NCI-H1092 treated with DMSO at 0.1 percent for 48 hours (cell line): ENCODE measurements at places on chromosomes 4 and X.

GRCh38 chr4:159027535-159027934, 75.3 kb upstream of the RAPGEF2 start:
- no peak for DNase-seq

GRCh38 chrX:25754399-25754798, 383.7 kb upstream of the MAGEB18 start:
- DNase-seq = no peak

DNA sequence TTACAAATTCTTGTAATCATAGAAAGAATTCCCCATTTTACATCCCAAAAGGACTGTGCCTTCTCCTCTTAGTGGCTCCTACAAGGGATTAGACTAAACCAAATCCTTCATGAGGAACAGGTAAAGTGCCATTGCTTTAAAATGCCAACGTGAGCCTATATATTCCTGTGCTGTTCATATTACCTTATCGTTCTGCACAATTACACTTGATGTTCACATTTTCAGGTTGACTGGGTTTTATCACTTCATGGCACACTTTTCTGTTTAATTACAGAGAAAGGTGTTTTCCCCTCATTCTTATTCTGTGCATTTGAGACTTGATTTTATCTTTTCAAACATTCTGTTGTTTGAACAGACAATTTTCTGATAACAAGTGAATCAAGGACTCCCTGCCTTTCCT, 645.6 kb upstream of the FTHL17 start:
- DNase-seq = no peak

- no peak for DNase-seq
These were observed 112.0 kb downstream of the AFF2 start for GRCh38 chrX:148612431-148612830.

DNA sequence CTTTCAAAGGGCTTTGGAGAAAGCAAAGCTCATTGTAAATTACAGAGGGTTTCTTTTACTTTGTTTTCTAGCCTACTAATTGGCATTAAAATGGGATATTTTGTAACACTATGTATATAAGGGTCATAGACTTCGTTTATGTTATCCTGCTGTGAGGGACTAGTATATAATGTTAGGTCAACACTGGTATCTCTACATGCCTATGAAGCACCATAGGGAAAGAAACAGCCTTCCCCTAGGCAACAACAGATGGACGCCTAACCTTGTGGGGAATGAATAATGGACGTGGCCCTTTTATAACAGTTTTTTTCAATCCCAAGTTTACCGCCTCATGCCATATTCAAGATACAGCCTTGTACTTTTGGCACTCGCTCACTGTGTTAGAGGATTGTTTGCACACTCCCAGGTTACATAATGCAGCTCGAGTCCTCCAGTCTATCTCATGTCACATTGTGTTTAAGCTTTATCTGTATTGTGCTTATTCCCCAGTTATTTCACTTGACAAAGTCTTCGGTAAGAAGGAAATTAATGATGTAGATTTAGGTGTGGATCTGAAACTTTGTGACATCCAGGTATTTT, 711.0 kb downstream of the RPA4 start:
- DNase-seq = no peak

DNA sequence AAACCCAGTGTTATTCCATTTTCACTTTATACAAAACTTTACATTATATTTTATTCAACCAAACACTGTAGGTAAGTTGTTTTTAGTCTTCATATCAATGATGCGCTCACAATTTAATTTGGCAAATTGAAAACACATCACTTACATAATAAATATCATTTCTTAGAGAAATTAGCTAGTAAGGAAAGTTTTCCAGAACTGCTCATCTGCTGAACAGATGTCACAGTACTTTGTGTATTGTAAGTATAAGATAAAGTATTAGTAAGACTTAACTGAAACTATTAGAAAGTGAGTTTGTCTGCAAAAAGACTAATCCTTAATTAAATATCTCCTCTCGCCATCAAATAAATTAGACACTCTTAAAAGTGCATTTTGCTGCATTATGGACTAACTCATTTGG, 108.7 kb upstream of the PACRGL start:
- no peak for DNase-seq

DNA sequence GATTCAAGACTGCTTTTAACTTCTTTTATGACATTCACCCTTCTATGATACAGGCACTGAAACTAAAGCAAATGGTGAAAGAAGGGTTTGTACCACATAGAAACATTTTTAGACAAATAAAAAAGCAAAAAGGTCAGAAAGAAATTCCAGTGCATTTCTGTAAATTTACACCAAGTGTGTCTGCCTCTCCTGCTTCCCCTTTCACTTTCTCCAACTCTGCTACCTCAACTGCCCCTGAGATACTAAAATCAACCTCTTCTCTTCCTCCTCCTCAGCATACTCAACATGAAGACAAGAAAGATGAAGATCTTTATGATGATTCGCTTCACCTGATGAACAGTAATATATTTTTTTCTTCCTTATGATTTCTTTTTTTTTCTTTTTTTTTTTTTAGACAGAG, 187.9 kb downstream of the LRBA start:
- no peak for DNase-seq

GRCh38 chr4:59339631-59340030, 1860.5 kb upstream of the ADGRL3 start:
- DNase-seq = no peak

DNA sequence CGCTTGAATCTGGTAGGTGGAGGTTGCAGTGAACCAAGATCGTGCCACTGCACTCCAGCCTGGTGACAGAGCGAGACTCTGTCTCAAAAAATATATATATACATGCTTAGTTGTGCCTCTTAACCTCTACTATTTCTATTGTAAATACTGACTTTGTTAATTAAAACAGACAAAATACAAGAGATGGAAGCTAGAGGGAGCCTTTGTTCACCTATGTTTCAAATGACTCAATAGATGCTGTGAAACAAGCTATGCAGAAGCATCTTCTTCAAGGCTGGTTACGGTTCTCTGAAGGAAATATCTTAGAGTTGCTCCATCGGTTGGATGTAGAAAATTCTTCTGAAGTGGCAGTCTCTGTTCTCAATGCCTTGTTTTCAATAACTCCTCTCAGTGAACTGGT, 6.2 kb downstream of the NCAPG start:
- DNase-seq = peak; percentile 52

- no peak for DNase-seq
These were observed 11.3 kb upstream of the ARAP2 start for GRCh38 chr4:36255577-36255976.

- DNase-seq = no peak
These were observed 444.1 kb downstream of the BCOR start for GRCh38 chrX:39653691-39654090.

DNA sequence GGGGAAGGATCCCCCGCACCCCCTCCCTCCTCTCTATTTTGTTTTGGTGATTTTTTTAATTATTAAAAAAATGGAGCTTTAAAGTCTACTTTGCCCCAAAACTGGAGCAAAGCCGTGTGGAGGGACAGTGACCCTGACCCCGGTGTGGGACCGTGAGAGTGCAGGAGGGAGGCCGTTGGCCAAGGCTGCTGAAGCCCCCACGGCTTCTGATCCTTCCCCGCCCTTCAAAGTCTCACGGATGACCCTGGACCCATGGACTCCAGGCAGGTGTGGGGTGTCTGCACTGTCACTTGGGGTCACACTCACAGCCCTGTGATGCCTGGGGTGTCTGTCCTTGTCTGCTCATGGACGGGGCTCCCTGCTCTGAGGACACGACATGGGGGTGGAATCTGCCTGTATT, 133.3 kb downstream of the CPZ start:
- DNase-seq = no peak

DNA sequence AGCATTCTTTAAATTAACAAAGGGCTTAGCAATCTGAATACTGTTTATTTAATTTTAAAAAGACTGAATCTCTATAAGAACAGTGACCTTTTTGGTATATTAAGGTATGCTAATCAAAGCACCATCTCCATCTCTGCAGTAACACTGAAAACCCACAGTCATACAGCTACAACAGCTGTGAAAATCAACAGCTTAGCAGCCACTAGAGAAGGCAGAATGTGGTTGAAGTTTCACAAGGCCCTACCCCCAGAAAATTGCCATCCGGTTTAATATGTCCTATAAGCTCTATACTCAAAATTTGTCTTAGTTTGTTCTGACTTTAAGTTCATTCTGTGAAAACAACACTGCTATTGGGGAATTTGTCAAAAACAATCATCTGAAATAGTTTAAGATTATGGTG, 128.7 kb downstream of the OPHN1 start:
- DNase-seq = no peak

- DNase-seq = no peak
These were observed 107.5 kb downstream of the GABRG1 start for GRCh38 chr4:46016306-46016705.

DNA sequence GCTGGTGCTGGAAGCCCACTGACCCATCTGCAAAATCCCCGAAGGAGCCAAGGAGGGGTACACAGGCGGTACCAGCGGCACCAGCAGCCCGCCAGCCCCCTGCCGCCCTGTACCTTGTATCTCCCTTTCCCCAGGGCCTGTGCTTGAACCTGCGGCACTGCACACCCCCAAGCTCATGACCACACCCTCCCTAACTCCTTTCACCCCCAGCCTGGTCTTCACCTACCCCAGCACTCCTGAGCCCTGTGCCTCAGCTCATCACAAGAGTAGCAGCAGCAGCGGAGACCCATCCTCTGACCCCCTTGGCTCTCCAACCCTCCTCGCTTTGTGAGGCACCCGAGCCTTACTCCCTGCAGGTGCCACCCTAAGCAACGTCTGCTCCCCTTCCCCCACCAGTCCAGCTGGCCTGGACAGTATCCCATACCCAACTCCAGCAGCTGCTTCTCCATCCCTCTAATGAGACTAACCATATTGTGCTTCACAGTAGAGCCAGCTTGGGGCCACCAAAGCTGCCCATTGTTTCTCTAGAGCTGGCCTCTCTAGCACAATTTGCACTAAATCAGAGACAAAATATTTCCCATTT, 94.9 kb downstream of the LARP1B start:
- no peak for DNase-seq

GRCh38 chr4:90614371-90614770, 487.2 kb downstream of the CCSER1 start:
- DNase-seq = no peak

DNA sequence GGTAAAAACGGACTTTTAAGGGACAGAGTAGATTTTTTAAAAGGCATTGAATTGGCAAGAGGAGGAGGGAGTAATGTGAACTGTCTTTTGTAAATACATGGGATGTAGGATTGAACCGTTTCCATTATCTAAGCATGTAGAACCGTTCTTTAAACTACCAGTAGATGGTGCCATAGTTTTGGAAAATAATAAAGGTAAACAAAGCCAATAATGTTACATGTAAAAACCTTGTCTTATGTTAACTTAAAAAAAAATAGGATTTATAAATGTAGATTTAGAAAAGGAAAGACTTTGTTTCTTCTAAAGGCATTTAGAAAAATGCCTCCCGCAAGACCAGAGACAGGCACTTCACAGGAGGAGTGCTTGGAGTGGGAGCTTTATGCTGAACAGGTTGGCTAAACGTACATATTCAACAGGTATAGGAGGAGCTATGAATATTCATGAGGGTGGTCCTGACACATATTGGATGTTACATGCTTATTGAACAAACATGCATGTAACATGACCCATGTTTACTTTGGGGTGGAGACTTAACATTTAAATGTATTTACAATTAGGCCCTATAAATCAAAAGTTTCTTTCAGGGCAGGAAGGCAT, 45.5 kb upstream of the FAM241A start:
- DNase-seq = peak; percentile 50

- no peak for DNase-seq
These were observed 462.2 kb downstream of the INPP4B start for GRCh38 chr4:142383800-142384470.

DNA sequence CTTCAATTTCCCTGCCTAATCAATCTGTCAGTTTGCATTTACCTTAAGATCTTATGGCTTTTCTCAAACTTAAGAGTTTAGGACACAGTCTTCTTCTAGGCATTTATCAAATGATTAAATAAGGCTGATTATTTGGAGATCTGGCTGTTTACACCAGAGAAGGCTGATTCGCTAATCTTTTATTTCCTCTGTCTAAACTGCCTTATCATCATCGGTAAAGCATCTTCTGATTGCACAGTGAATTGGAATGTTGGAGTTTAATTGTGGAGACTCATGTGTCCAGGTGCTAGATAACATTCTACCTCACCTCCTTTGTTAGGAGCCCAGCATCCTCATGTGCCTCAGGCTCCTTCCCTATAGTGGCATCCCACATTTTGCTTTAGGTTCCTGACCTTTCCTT, 100.3 kb upstream of the DDIT4L start:
- no peak for DNase-seq

- DNase-seq = no peak
These were observed 40.5 kb upstream of the KLHL13 start for GRCh38 chrX:118156953-118157608.

- DNase-seq = no peak
These were observed 620.0 kb downstream of the ANKRD50 start for GRCh38 chr4:124092541-124092984.

- peak; percentile 6 for DNase-seq
These were observed at the start of gene ADAMTS3 for GRCh38 chr4:72568959-72569718. TSS of gene ADAMTS3 (minus strand) at chr4:72569221. CDS start at chr4:72568762, 459 bp downstream.

DNA sequence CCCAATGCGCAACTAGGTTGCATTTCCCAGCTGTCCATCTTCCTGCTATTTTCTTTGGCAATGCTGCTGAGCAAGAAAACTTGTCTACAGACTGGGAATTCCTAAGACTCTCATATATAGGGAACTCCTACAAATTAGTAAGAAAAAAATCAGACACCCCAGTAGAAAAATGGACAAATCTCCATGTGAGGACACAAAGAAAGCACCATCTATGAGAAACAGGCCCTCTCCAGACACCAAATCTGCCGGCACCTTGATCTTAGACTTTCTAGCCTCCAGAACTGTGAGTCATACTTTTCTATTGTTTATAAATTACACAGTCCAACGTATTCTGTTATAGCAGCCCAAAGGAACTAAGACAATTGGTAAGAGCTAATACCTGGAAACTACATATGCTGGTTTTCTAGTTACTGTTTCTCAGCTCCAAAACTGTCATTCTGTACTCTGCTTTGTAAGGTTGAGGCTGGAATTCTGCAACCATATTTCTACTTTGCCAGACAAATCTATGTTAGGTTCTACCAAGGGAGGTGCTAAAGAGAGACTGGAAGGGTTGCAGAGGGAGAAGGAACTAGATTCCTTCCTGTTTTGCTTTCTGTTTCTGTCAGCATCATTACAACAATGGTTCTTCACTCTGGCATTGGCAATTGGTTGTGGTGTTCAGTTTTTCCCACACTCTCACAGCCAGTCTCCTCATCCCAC, 35.7 kb upstream of the FAM241A start:
- no peak for DNase-seq

DNA sequence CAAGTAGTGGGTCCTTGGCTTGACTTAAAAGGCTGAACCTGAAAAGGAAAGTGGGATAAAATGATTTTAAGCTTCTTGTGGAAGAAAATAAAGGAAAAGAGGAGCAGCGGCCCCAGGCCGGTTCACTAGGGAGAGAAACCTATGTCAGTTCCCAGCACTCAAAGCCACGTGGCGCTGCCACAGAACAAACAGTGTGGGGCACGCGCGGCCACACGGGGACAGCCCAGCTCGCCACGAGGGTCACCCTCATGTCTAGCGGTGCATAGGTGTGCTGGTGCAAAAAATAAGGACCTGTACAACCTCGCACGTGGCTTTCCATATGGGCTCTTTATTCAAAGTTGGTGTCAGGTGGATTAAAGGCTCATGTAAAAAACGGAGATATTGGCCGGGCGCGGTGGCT, 17.1 kb downstream of the MSANTD1 start:
- DNase-seq = no peak
